ENCODE measurements at places on chromosomes 12 and 14.

- no peak for DNase-seq
Observed at GRCh38 chr12:14873440-14874185, 12.0 kb downstream of the MGP start.

- no peak for DNase-seq
Observed at GRCh38 chr14:50397390-50398188, 908 bp upstream of the CDKL1 start.

- DNase-seq, result no peak
Observed at GRCh38 chr14:34201909-34202637, 251.2 kb upstream of the EGLN3 start.

- peak; percentile 29 for DNase-seq
Observed at GRCh38 chr12:31018106-31018789, 55.4 kb upstream of the DDX11 start.

GRCh38 chr12:122730215-122731014 is at the start of gene HCAR1:
Gene HCAR1, minus strand, starts transcription at chr12:122730844. Its CDS starts 505 bp downstream, at chr12:122730339.
- DNase-seq, result no peak

DNA sequence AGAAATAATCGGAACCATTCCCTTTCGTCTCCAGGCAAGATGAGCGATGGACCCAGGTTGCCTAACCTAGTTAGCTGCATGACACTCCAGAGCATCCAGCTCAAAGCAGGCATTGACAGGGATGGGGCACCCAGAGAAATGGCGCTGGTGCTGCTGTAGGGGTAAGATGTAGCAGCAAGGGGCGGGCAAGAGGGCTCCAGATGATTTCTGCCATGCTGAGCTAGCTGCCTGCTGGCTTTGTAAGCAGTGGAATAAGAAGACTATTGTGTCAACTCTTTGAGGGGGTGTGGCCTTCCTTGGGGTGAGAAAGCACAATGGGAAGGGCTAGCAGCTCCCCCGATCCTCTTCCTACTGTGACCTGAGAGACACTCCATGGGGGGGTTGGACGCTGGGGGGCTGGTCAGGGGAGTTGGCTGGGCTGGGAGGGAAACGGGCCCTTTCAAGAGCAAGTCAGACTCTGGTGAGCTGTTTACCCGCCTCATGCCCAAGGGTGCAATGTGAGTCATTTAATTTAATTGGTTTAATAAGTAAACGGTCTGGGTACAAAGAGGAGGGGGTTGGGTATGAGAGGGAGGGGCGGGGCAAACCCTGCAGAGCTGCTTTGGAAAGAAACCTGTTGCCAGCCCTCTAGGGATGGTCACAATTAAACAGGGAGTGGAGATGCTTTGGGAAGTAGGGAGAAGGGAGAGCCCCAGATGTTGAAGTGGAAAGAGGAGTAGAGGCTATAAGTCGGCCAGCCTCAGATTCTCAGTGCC is 50.5 kb downstream of the B4GALNT3 start:
- no peak for DNase-seq

- no peak for DNase-seq
Observed at GRCh38 chr12:59587710-59588109, 8.1 kb upstream of the SLC16A7 start.

GRCh38 chr12:24742378-24742777 is 206.5 kb downstream of the BCAT1 start:
- DNase-seq, result no peak

GRCh38 chr12:99201906-99202645 is 445.5 kb upstream of the GARIN6 start:
- DNase-seq, result no peak

DNA sequence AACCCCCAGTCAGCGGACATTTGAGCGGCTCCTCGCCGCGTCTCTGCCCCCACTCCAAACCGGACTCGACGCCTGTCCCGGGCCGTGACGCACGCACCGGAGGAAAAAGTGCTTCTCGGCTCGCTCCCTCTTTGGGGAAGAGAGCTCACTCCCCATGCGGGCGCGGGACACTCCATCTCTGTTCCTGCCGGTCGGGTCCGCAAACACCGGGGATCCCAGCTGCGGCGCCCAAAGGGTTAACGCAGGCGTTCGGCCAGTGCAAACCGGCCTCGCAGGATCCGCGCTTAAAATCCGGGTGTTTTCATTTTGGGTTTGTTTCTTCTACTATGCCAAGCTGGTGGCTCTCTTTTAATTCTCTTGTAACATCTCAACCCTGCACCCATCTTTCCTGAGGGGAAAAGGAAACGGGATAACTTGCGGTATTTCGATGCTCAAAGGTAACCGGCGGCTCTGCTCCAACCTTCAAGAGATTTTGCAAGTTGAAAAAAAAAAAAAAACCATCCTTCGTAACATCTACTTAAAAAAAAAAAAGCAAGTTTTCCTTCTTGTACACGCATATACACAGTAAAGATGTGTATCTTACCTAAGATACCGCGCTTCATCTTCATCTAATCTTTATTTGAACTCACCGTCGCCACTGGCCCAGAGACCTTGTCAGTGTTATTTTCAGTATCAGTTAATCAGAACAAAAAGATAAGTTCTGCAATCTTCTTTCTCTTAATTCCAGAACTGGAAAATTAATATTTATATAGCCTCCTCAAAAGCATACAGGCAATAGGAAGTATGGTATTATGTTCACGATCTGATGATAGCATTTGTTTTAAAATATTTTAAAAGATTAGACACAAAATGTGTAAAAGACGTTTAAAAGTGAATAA is 1.6 kb upstream of the ATP2B1 start:
- peak; percentile 88 for DNase-seq

- no peak for DNase-seq
Observed at GRCh38 chr12:79927772-79928474, 7.0 kb downstream of the PPP1R12A start.

GRCh38 chr12:121537814-121538698 is 42.8 kb downstream of the KDM2B start:
- DNase-seq, result no peak

DNA sequence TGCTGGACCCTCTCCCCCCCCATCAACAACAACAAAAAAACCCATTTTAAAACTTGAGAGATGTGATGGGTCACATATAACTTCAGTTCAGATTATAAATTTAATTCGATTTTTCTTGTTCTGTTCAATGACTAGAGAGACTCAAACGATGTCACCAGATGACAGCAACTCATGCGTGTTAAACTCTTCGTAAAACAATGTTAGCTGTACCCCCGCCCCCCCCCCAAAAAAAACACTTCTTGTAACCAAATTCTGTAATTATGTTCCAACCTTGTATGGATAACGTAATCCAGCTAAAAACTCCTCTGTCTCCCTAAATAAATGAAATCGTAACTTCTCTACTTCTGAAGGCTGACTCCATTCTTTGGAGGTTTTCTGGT is 614 bp upstream of the NACA start:
- DNase-seq, result no peak

GRCh38 chr12:23169696-23170013 is 544.7 kb downstream of the ETNK1 start:
- no peak for DNase-seq

DNA sequence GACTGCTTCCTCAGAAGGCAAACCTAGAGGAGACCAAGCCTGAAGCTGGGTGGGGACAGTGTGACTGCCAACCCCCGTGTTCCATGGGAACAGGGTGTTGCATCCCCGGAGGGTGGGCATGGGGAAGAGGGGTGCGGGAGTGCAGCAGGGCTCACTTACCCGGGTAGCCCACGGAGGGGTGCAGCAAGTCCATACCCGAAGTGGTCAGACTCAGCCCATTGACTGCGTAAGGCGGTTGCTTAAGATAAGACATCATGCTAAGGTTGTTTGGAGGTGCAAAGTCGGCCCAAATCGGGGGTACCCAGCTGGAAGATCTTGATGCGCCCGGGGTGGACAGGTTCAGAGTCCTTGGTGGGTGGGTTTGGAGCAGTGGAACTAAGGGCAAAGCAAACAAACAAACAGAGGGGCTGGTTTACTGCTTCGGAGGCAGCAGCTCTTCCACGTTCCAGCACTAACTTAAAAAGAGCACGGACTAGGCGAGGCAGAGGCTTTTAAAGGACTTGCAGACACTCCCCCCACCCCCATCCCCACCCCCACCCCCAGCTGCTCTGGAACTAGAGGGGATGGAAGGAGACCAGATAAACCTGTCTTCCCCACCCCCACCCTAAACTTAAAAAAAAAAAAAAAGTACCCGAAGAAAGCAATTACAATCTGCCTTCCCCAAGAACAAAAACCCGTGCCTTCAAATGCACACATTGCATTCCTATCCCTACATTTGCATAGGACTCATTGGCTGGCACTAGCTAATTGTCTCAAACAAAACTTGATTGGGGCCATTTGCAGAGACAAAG is 4.9 kb downstream of the OTX2 start:
- no peak for DNase-seq

DNA sequence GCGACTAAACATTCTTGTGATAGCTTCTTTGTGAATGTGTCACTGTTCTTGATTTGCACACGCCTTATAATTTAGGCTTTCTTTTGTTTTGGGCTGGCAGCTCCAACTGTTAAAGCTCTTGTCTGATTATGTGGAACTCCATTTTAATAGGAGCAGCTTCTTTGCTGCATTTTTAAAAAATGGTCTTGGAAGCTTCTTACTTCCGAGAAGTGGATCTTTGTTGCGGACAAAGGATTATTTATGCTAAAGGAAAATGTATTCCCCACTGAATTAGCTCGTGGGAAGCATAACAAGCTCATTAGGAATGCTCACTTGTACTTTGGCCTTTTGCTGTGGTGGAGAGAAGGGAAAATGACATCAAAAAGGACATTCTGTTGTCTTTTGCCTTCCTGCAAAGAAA is 20.0 kb downstream of the GAS2L3 start:
- no peak for DNase-seq

DNA sequence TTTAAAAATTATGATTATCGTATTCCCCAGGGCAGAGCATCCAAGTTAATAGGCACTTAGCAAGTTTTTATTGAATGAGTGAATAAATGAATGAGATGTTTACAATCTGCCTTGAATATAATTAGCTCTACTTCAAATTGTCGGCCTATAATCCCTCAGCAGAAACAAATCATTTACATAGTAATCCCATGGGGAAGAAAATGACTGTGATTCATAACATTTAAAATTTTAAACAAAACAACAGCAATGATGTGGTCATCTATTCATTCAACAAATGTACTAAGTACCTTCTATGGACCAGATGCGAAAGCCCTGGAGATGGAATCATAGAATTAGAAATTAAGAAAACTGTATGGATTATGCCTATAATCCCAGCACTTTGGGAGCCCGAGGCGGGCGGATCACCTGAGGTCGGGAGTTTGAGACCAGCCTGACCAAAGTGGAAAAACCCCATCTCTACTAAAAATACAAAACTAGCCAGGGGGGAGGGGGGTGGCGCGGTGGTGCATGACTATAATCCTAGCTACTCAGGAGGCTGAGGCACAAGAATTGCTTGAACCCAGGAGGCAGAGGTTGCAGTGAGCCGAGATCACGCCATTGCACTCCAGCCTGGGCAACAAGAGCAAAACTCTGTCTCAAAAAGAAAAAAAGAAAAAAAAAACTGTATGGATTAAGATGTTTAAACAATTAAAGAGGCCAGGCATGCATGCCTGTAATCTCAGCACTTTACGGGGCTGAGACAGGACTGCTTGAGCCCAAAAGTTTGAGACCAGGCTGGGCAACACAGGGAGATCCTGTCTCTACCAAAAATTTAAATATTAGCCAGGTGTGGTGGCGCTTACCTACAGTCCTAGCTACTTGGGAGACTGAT is 17.7 kb upstream of the MDM2 start:
- no peak for DNase-seq

DNA sequence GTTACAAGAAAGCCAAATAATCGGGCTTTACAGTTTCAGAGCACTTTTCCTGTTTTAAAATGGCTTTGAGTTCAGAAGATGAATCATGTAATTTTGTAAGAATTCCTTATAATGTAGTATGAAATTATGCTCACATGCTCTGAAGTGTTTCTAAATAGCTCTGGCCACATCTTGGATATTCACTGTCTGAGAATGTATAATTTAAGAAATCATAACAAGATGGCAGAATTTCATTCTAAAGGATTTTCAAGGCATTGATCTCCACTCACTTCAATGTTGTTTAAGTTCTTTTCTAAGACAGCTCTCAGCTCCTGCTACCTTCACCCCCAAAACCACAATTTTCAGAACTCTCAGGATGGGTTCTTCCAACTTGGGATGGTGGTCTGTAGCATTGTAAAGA is 180.1 kb downstream of the DACT1 start:
- DNase-seq, result no peak

DNA sequence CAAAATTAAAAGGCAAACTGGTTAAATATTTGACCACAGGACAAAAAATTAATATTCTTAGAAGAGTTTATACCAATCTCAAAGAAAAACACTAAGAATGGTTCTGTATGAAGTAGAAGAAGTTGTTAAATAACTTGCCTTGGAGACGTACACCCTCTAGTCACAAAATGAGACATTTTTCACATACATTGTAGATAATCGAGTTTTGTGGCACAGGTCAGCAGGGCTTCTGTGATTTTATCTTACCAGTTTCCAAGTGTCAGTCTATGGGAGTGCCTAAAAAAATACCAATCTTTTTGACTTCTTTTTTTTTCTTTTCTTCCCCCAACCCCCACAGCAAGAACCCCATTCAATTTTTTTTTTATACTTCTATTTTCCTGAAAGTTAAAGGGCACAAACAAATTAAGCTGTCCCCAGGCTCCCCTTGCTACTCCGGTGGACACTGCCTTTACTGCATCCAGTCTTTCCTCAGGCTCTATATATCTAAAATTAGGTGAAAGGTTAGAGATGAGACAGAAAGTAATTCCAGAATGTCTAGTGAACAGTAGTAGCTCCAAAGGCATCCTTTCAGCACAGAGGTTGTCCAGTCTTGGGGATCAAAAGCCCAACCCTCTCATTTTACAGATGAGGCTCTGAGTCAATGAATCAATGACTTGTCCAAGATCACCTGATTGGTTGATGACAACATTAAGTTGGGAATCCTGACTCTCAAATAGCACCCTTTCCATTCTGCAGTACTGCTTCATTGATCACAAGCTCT is 6.2 kb downstream of the LIMA1 start:
- no peak for DNase-seq

DNA sequence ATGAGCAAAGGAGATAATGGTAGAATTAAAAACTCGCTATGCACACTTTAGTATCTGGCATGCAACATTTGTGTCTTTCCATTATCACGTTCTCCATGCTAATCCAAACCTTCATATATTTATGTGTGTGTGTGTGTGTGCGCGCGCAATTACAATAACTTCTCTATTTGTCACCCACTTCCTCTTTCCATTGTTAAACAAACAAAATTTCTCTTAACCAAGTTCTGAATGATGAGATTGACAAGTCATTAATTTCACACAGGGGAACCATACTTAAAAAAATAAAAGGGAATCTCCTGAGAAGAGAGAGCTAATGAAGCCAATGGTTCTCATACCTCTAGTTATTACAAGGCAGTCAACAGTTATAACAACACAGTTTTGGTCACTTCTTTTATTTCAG is 575.9 kb upstream of the MDGA2 start:
- no peak for DNase-seq

DNA sequence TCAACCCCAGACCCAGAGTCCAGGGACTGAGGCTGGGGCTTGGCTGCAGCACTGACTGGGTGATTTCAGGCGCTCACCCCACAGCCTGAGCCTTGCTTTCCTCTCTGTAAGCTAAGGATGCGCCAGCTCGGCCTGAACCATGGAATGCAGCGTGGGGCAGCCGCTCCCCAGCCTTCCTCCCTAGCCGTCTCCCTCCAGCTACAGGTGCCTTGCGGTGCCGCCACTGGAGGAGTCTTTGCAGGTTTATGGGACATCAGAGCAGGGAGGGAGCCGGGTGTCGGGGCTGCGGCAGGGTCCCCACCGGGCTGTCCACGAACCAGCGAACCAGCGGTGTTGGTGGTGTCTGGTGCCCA is 19.4 kb downstream of the PPP2R5C start:
- no peak for DNase-seq

- no peak for DNase-seq
Observed at GRCh38 chr14:96384740-96385139, 7.2 kb upstream of the AK7 start.

Measured in coronary artery (tissue), 2 donors.